Hematopoietic multipotent progenitor cell (in vitro differentiated cells): ENCODE measurements at places on chromosomes 5 and 9. TPM values are rescaled to one million over a fixed set of nuclear protein-coding genes. Genes with fewer than 3 reads are reported as not detected.

DNA sequence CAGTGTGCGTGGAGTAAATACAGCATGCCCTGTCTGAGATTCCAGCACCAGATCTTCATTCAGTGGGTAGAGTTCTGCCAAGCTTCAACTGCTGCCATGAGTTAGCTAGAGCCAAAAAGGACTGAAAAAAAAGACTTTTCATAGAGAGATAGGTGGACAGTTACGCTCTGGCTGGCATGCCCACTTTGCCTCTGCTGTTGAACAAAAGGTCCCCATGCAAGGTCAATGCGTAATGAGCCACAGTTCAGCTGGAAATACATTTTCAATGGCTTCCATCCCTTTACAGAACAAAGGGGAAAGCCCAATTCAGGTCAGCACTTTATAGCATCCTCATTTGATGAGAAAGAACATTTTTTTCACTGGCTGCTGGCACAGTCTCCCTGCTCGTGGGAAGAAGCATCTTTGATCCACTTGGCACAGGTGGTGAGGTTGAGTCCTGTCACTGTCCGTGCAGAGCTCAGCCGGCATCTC is 86.9 kb upstream of the ERCC6L2 start:
- DNase-seq, result no peak

DNA sequence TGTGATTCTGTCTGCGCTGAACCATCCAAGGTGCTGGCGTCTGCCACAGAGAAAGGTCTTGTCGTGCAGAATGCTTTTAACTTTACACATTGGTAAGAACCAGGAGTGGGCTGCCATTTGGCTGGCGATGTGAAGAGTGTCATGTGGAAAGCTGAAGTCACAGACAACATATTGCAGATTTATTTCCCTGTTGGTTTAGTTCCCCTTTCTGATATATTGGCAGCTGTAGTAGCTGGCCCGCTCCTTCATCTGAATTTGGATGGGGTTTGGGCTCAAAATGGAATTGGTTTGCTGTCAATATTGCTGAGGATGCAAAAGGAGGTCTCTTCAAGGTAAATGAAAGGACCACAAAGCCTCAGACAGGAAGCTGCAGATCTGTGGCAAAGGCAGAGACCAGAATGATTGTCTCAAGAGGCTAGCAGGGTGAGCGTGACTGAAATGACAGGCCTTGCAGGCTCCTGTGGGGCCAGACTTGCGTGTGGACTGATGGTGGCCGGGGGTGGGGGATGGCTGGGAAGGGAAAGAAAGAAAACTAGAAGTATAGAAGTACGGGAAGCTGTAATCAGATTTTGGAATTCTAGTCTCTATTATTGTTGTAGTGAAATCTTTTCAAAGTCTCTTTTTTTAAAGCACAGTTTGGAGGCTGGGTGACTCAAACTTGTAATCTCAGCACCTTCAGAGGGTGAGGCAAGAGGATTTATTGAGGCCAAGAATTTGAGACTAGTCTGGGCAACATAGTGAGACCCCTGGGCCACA is 25.1 kb upstream of the CD180 start:
- DNase-seq, result no peak

- DNase-seq, result no peak
Measured at GRCh38 chr5:69317391-69317790, 15.2 kb downstream of the CCDC125 start.

- DNase-seq, result no peak
Measured at GRCh38 chr9:98709968-98710965, 1.5 kb upstream of the GABBR2 start.

GRCh38 chr5:38189081-38189504 is 69.3 kb upstream of the EGFLAM start:
- DNase-seq, result no peak

DNA sequence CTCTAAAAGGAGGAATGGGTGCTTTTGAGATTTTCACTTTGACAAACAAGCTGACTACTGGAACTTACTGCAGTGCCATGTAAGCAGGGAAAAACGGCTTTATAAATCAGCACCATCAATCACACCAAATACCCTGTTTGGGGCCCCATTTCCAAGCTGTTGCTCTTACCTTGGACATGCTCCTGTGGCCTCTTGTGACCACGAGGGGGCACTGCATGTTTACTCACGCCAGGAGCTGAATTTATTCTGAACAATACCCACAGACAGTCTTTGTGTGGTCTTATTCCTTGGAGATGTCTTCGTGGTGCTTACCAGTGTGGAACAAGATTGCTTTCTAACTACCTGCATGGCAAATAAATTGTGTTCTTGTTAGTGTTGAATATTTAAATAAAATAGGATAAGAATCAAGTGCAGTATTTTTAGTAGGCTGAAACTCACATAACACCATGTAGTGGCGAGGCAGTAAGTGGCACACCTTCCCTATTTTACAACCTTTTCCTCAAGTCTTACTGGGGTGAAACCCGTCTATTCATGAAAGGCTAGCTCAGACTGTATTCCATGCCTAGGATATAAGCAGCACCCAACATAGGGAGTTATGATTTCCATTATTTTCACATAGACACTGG is 155.5 kb upstream of the NMUR2 start:
- DNase-seq, result peak; percentile 3

DNA sequence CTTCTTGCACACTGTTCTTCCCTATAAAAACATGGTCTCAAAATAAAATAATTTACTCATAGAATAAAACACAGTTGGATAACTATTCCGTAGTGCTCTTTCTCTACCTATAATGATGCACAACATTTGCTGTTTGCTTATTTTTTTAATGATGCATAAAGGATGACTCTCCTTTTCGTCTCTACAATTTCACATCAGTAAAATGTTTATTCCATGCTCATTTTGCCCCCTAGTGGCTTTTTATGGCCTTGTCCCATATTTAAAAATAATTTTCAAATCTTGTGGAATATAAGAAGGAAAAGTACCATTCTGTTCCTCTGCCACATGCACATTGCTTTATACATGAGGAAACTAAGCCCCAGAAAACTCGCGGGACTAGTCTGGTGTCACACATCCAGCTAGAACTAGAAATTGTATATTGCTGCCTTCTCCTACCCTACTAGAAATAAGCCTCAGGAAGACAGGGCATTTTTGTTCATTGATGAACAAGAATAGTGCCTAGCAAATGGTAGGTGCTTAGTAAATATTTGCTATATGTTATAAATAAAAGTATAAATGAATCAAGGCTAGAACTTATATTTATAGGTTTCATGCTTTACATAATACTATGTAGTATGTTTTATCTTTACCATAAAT is 12.7 kb downstream of the KCTD16 start:
- peak; percentile 43 for DNase-seq

DNA sequence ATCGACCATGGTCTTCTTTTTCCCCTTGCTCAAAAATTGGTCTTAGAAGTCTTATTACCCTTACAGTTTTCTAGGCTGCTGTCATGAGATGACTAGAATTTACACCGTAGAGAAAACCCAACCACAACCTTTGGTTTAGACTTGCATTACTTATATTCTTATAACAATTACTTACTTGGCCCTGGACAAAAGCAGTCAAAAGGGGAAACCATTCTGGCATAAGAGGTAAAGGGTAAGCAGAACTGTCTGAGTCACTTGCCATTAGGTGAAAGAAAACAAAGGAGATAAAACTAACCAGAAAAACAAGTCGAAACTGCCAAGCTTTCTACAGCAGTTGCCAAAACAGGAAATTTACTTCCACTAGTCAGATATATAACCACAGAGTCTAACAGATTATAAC is 17.9 kb downstream of the TMEM245 start:
- peak; percentile 59 for DNase-seq

GRCh38 chr5:61279725-61280124 is 52.3 kb upstream of the ZSWIM6 start:
- no peak for DNase-seq

DNA sequence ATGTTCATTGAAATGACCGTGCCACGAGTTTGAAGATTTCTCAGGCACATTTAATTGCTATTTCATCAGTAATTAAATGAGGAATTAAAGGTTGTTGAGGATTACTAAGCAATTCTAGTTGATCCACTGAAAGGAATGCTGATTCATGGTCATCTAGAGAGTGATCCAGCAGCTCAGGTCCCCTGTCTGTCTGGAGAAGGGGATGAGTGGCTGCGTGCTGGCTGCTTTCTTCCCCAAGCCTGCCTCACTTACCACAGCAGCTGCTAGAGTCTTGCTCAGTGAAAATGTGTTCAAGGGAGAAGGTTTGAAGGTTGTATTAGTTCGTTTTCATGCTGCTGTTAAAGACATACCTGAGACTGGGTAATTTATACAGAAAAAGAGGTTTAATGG is 7.8 kb upstream of the TGFBI start:
- DNase-seq, result no peak

DNA sequence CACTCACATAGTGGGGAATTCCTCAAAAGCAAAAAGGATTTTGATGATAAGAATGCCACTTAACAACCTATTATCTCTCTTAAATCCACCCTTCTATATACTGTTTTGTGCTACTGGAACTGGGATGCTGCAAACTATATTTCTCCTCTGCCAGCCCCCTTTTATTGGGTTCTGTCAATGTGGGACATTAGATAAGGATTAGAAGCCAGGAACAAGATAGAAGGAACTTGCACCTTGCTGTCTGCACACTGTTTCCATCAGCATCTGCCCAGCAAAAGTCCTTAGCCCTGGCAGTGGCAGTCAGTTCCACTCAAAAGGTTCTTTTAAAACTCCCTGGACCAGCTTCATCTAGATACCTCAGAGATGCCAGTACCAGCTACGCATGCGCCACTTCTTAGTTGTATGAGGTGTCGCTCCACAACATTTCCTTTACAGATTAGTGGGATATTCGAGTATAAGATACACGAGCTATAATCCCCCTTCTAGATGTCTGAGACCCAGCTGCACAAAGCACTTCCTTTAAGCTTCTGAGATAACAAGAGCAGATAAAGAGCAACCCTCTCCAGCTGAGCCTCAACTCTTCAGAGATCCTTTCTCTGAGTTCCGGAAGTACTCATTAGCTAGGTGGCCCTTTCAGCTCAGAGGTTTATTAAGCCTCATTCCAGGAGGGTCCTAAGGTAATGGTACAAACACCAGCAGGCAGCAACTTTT is 45.3 kb downstream of the CERT1 start:
- no peak for DNase-seq

- DNase-seq, result no peak
Measured at GRCh38 chr9:101073122-101073521, 44.6 kb downstream of the PLPPR1 start.

DNA sequence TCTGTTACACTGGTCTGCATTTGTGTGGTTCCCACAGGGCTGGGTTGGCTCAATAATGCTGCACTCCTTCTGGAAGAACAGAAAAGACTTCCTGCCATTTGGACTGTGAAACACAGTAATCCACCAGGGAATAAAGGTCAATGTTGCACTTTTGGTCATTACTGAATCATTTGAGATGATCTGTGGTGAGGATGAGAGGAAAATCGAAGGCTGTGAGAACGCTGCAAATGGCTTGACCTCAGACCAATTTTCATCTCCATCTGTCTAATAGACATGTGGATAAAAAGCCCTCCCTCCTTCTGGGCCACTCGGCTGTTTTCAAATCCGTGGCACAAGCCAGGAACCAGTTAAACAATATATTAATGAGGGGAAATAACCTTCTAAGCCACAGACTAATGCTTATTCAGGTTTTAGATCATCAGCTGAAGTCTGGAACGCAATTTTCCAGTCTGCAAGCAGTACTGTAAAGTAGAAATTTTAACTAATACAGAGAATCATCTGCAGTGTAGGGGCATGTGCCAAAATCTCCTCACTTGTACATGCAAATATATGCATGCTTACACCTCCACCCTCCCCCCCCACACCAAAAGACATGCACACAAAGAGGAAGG is 20.2 kb downstream of the TLE1 start:
- no peak for DNase-seq

GRCh38 chr5:132459983-132460838 is 30.4 kb downstream of the IRF1 start:
- DNase-seq, result no peak

GRCh38 chr5:17838469-17838868 is 204.2 kb downstream of the TAF11L14 start:
- no peak for DNase-seq

DNA sequence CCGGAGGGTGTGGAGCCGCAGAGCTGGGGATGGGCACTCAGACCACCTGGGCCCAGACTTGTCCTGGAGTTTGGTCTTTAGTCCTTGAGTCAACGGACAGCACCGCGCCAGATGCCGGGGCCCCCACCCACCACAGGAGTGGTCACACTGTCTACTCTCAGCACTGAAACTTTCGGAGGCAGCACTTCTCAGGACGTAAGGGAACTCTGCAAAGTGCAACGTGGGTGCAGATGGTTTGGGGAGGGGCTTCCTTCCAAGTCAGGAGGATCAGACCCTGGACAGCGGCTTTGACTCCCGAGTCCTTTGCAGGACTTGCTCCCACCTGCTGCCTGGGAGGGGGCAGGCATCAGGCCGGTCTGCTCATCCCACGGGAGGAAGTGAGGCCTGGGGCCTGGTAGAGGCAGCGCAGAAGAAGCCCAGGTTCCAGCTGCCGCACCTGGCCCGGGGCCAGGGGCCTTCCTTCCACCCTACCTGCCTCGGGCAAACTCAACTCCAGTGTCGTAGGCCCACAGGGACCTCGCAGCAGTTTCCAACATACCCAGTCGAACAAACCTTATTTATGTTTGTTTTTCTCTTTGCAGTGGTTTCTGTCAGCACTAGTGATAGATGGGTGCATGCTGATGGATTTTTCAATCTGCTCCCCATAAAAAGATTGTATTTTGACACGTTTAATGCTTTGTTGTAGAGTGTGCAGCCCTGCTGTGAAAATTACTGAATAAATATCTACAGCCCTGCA is 149.8 kb upstream of the PPP1R26 start:
- DNase-seq, result no peak

DNA sequence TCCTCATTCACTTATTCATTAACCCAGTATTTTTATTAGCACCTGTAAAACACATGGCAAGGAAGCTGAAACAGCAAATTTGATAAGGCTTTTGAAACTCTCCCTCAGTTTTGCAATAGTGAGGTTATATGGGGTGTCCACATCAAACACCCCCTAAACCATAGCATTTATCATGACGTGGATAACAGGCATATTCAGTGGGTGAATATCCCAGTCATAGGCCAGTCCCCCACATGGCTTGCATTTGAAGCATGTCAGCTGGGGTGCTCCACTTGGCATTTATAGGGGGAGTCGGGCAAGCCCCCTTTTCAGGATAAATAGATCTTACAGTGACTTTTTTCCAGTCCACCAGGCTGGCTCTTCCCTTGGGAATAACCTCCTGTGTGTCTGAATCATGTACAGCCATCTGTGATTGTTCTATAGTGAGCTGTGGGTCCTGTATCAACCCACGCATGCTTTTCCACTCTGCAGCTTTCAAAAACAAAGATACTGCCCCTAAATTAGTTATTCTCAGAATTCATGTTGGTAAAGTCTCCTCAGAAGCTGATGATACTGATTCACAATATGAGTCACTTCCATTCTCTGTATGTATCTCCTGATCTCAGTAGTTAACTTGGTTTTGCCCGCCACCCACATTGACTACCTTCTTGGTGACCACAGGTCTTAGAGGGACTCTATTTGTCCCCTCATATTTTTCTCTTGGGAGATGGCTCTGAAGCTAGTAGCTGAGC is 84.4 kb upstream of the SPIN1 start:
- DNase-seq, result no peak

- DNase-seq, result no peak
Measured at GRCh38 chr5:93355691-93356090, 225.3 kb downstream of the NR2F1-AS1 start.

Gene NR5A1
- 0.54 TPM for total RNA-seq

Gene IFNK
- not detected for total RNA-seq

Gene ATP10B
- not detected for total RNA-seq

Gene FAM163B
- under 0.01 TPM for total RNA-seq
